ENCODE measurements at places on chromosomes 2 and 18.

GRCh38 chr2:54148391-54148790 is 33.0 kb downstream of the ACYP2 start:
- DNase-seq = no peak

- peak; percentile 16 for DNase-seq
Measured at GRCh38 chr2:16774980-16775898, 109.6 kb upstream of the CYRIA start.

- DNase-seq = no peak
Measured at GRCh38 chr2:149597050-149597667, 9.6 kb upstream of the MMADHC start.

DNA sequence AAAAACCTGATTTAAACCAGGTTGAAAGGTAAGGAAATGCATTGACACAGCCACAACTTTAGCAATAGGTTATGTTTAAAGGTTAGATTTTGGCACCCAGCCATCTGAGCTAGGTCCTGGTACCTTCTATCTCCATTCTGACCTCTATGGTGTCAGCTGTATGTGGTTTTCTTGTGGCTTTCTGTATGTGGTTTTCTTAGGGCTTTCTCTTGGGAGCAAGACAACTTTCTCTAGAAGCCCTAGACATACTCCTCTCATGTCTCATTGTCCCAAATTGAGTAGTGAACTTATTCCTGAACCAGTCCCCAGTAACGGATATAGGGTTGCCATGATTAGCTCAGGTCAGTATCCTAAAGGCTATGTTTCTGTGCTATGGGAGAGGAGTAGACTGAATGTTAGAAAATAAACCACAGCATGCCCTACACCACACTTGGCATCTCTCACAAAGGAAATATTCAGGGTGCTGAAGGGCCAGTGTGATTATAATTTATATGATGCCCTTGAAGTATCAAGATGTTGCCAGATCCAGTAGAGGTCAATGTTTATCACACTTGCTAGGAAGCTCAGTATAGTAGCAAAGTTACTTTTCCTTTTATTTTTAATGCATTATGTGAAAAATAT is 176.1 kb downstream of the CAPN13 start:
- no peak for DNase-seq

GRCh38 chr2:170405326-170405725 is 227.4 kb downstream of the MYO3B start:
- no peak for DNase-seq

DNA sequence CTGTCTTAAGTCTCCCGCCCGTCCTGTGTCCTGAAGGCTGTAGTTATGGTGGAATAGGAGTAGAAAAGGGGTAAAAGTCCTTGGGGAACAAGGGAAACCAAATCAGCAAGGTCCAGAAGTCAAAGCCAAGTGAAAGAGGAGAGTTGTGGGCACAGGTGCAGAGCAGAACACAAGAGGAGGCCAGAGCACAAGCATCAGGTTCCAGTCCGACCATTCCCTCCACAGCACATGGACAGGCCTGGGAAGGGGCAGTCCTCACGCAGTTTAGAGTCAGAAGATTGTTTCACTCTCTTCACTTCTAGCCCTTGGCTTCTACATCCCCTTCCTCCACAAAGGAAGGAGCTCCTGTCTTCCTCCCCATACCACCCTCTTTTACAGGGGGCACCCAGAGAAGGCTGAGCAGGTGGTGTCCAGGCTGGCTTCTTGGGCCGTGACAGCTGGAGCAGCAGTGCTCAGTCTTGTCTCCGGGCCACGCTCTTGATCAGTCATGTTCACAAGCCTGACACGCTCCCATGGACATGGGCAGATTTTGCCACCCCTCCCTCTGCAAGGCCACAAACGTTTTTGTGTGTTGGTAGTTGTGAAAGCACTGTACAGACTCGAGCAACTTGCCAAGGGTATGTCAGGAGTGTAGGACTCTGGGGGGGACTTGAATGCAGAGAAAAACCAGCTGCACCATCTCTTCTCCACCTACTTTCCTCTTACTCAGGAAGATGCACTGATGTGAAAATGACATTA is 138.5 kb upstream of the DAPL1 start:
- DNase-seq = peak; percentile 72

DNA sequence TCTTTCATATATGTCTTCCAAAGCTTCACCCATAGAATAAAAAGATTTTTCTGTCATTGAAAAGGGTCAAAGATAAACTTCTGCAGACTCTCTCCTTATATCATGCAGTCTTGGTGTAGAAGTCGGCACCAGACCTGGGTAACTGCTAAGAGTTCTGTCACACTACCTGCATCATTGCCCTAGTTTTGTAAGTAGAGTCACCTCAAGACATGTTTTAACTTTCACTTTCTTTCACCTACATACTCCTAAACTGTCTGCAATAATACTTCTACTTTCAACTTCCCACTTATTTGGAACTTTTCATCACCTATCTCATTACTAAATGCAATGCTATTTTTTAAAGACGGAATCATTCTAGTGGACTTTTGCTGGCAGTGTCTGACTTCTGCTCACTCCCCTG is 475.6 kb upstream of the VRK2 start:
- no peak for DNase-seq

GRCh38 chr2:204581946-204582345 is 36.7 kb downstream of the PARD3B start:
- no peak for DNase-seq

GRCh38 chr18:59265974-59266369 is 7.3 kb downstream of the RAX start:
- DNase-seq = no peak

DNA sequence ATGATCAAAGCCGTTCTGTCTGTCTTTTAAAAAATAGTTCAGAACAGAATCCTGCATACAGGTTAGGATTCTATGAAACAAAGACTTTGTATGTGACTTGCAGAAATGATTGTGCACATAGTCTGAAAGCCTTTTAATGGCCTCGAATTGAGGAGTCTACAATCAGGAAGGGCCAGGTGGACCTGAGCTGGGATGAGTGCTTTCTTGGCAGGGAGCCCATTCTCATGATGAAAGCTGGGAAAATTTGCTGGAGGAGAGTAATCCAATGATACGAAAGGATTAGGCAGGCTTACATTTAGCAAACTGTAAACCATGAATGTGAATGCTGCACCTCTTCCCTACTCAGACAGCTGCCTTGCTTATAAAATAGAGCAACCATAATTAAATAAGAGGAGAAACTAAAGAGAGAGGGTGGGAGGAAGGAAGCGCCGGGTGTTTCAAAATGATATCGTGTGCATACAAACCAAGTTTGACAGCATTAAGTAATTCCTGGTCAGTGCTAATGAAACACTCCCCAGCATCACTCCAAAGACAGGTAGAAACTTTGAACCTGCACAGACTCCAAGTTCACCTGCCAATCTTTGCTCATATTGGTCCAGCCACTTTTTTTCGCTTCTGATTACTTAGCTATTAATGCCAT is 23.7 kb upstream of the CXCR4 start:
- peak; percentile 79 for DNase-seq

GRCh38 chr2:233365861-233366520 is 11.7 kb downstream of the DGKD start:
- no peak for DNase-seq

GRCh38 chr18:57991552-57991951 is 52.5 kb upstream of the NEDD4L start:
- no peak for DNase-seq

- DNase-seq = peak; percentile 54
Measured at GRCh38 chr2:181393472-181393871, 63.7 kb upstream of the ITGA4 start.

DNA sequence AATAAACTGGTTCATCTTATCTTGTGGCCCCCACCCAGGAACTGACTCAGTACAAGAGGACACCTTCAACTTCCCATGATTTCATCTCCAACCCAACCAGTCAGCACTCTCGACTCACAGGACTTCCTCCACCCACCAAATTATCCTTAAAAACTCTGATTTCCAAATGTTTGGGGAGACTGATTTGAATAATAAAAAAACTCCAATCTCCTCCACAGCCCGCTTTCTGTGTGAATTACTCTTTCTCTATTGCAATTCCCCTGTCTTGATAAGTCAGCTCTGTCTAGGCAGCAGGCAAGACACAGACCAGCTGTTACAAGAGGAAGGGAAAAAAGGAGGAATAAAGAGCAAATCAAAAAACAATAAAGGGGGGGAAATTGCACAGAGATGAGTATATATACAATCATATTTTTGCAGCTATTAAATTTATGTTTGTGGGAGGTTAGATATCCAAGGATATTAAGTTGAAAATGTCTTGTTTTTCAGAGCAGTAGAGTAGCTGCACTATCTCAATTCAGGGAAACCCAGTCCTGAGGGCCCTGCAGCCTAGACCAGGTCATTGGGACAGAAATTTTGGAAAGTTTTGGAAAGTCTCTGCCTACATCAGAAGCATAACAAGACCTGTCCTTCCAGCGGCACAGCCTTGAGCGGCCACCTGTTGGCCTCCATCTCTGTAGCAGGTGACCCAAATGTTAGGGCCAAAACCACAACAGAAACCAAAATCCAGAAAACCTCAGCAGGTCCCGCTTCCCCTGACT is 32.8 kb upstream of the SIGLEC15 start:
- DNase-seq = no peak

GRCh38 chr2:120228503-120228902 is 5.3 kb upstream of the TMEM185B start:
- peak; percentile 30 for DNase-seq

DNA sequence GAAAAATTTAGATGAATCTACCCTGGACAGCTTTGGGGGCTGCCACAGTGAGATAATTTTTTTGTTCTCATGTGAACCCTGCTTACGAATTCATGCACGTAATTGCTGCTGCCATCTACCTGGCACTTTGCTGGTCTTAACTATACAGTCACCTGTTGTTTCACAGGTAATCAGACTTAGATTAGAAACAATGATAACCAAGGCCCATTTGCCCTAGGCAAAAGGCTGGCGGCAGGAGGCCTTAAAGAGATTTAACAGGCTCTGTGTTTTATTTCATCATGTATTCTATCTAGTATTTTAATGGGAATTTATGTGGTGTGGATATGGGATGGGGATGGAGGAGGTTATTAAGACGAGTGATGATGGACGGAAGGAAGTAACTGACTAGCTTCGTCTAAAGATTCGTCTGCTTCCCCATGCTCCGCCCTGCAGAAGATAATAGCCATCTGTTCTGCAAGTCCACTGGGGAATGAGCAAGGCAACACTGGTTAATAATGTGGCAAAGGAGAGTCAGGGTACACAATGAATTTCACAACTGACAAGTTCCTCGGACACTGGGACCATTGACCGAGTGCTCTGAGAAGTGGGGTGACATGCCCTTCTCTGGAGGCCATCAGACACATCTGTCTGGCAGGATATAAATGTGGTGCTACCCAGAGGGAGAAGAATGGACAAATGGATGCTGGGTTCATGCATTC is 291.8 kb upstream of the TNP1 start:
- no peak for DNase-seq

DNA sequence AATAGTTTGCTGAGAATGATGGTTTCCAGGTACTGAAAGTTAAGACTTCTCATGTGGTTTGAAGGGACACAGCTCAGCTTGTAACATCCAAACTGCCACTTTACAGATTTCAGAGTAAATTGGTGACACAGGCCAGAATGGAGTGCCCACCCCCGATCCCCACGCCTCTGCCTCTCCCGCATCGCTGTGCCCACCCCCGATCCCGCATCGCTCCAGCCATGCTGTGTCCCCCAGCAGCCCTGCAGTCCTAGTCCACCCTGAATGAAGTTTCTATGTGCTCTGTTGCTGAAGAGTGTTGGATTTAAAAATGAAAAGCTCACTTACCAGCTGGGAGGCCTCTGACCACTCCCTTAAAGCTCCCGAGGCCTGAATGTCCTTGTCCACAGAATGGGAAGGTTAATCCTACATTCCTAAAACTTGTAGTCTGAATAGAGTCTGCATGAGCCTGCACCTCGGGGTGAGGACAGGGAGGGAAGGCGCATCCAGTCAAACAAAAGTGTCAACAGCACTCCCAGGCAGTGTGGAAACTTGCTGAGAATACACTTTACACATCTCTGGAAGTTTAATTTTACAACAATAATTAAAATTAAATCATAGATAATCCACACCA is 176.4 kb upstream of the ID2 start:
- no peak for DNase-seq

- no peak for DNase-seq
Measured at GRCh38 chr2:222451224-222451674, 26.9 kb downstream of the SGPP2 start.

DNA sequence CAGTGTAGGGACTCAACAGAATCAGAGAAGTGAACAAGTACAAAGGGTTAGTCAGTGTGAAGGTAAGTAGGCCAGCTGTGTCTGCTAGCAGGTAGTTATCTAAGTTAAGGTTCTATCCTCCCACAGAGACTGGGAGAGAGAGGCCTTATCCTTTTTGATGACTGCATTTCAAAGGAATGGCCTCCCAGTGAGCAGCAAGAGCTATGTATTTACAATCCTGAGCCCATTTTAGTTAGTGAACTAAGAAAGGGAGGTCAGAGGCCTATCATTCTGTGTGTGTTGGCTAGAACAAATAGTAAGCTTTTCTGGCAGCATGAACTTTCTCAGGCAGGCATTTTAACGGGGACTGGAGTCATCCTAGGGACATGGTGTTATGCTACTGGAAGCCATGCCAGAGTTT is 182.9 kb downstream of the VWC2L start:
- DNase-seq = no peak

DNA sequence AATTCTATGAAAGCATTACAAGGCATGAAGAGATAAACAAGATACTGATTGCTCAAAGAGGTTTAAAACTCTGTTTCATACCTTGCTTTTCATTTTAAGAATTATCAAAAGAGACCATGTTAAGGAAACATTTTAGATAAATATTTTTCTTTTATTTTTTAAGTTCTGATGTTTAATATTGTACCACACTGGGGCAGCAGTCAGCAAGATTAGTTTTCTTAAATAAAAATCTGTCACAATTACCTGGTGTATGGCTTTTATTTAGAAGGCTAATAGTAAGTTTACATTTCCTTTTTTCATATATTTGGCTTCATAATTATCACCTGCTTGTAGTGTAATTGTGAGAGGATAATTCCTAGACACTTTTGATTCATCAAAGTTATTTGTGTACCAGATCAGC is 46.4 kb downstream of the ZNF804A start:
- DNase-seq = peak; percentile 18

DNA sequence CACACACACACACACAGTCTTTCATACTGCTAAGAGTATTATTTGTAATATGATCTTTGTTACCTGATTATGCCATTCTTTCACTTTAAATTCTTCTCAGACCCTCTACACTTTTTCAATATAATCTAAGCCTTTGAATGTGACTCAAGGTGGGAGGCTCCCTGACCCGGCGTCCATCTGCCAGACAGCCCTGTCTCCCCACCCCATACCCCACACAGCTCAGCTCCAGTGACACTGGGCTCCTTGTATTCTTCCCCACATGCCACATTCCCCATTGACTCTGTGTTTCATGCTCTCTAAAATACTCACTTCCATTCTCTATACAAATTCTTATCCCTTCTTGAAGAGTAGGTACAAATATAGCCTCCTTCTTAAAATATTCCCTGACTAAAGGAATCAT is 442.2 kb downstream of the TGIF1 start:
- no peak for DNase-seq

- no peak for DNase-seq
Measured at GRCh38 chr2:232481322-232482140, 6.1 kb downstream of the ECEL1 start.

DNA sequence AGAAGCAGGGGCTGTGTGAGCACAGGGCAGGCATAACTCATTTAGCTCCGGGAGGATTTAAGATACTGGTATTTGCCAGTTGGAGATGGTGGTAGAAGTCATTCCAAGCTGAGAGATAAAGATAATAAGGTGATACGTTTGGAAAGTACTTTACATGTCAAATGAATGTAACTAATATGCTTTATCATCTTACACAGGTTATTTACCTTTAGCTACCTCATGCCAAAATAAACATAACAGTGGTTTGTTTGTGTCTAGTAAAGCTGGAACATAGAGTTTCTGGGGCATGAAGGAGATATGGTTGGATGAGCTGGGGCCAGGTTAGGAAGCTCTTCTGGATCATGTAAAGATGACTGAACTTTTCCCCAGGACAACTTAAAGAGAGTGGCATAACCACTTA is 126.9 kb upstream of the PIK3C3 start:
- no peak for DNase-seq

All from tongue (tissue), 3 donors.